ENCODE measurements at places on chromosomes 6 and 20. TPM values are rescaled to one million over a fixed set of nuclear protein-coding genes. Genes with fewer than 3 reads are reported as not detected.

Gene PRICKLE4
- 0.88 TPM for total RNA-seq

GRCh38 chr20:24146231-24146634 lies 157.7 kb upstream of the GGTLC1 start:
- H3K27ac ChIP-seq, result no peak overlapping the region
- DNase-seq, result no peak
- H3K4me3 ChIP-seq, result no peak overlapping the region
- H3K4me1 ChIP-seq, result no peaks in the 10 kb centered on the region
- no peaks in the 10 kb centered on the region for H3K36me3 ChIP-seq

Gene PPP1R14C
- 116 TPM for total RNA-seq

- peaks cover 8% of the 10 kb centered on the region for H3K27me3 ChIP-seq
- no peaks in the 10 kb centered on the region for H3K36me3 ChIP-seq
- peak overlapping the region; percentile 96 for H3K27ac ChIP-seq
- H3K4me1 ChIP-seq, result peaks cover 65% of the 10 kb centered on the region
- H3K4me3 ChIP-seq, result peak overlapping the region; percentile 79
Measured at GRCh38 chr6:46014511-46015118, 1.0 kb downstream of the CLIC5 start.

- no peaks in the 10 kb centered on the region for H3K27me3 ChIP-seq
- no peak overlapping the region for H3K4me3 ChIP-seq
- H3K36me3 ChIP-seq, result peaks cover 66% of the 10 kb centered on the region
- H3K4me1 ChIP-seq, result peaks cover 23% of the 10 kb centered on the region
- no peak for DNase-seq
Measured at GRCh38 chr6:112180095-112180820, 74.1 kb downstream of the LAMA4 start.

GRCh38 chr20:40986774-40987173 lies 41.8 kb upstream of the TOP1 start:
- peaks cover 10% of the 10 kb centered on the region for H3K4me1 ChIP-seq
- DNase-seq, result no peak
- no peaks in the 10 kb centered on the region for H3K36me3 ChIP-seq
- no peak overlapping the region for H3K27ac ChIP-seq
- no peak overlapping the region for H3K4me3 ChIP-seq

GRCh38 chr6:105045526-105045925 lies 88.6 kb downstream of the LIN28B start:
- no peak for DNase-seq
- H3K4me1 ChIP-seq, result no peaks in the 10 kb centered on the region
- H3K4me3 ChIP-seq, result no peak overlapping the region

Gene IRF4
- 0.22 TPM for total RNA-seq

DNA sequence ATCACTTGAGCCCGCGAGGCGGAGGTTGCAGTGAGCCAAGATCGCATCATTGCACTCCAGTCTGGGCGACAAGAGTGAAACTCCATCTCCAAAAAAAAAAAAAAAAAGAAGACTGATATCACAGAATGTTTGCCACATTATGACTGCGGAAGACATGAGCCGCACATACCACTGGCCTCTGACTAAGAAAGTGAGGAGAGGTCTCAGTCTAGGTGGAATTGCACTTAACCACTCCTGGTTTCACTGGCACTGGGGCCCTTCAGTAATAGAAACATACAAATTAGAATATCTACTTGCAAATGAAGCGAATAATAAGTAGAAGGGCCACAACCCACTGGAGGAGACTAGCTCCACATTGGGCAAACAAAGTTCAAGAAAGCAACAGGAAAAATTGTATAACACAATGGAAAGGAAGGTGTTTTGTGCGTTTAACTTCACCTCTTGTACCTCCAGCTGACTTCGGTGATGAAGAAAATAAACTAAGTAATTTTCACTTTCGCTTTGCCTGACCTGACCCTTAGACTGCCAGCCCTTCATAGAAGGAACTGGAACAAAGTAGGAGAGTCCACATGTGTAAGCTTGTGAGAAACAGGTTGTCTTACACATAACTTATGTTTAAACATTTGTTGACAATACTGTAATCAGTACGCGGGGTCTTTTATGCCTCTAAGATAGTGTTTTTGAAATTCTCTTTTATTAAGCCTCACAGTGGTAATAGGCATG lies 147.5 kb upstream of the TSHZ2 start:
- H3K27me3 ChIP-seq, result no peaks in the 10 kb centered on the region
- no peaks in the 10 kb centered on the region for H3K4me1 ChIP-seq
- H3K36me3 ChIP-seq, result no peaks in the 10 kb centered on the region
- no peak for DNase-seq

DNA sequence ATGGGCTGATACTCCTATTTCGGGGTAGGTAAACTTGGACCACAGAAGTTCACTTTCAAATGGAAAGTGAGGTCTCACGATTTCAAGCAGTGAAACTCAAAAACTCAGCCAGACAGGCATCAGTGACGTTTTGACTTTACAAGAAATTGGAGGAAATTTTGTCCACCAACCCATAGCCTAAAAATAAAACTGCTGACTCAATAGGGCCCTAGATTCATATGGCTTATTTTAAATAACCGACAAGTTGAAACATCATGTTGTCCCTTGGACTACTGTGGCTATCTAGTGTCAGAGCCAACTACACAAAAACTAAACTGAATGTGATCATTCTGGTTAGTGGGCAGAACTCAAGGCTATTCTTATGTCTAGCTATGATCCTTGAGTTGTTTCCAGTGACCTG lies 486.3 kb downstream of the GRIK2 start:
- H3K27ac ChIP-seq, result no peak overlapping the region
- no peaks in the 10 kb centered on the region for H3K27me3 ChIP-seq
- H3K4me1 ChIP-seq, result no peaks in the 10 kb centered on the region
- no peak for DNase-seq
- H3K36me3 ChIP-seq, result no peaks in the 10 kb centered on the region

Gene PGC
- total RNA-seq, result not detected

DNA sequence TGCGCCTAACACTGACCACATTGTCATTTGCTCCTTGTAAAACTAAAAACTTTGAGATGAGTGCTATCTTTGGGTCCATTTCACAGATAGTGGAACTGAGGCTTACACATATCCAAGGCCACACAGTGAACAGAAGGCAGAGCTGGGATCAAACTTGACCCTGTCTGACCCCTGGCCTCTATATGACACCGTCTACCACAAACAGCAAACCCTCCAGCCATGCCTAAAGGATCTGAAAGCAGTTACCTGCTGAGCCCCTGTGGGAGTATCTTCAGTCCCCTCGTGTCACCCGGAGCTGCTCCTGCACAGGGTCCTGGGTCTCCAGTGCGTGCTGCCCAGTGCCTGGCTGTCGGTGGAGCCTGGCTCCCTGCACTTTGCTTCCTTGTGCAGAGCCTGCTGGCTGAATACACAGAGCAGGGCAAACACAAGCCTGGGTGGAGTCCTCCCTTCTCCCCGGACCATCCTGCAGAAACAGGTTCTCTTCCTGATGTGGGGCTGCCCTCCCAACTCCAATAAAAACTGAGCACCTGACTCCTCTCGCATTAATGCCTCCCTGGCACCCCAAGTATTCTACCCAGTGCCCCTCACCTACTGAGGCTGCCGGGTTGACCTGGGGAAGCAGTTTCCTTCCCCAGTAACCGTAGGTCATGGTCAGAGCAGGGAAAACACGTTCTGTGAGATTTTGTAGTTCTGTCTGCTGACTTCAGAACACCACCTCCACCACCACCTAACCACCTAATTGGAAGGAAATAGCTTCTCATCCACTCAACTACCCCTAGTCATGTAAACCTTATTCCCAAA lies at the start of gene BCAS1:
Gene BCAS1 (minus strand): TSS at position 408 of the 801 bp plus-strand sequence. CDS start 11,876 bp downstream, outside the sequence.
- DNase-seq, result no peak
- H3K27me3 ChIP-seq, result peaks cover 12% of the 10 kb centered on the region
- H3K4me3 ChIP-seq, result no peak within 1 kb of the TSS
- H3K27ac ChIP-seq, result no peak within 1 kb of the TSS
- no peaks in the 10 kb centered on the region for H3K4me1 ChIP-seq
- H3K36me3 ChIP-seq, result no peaks in the 10 kb centered on the region

Gene ENPP3
- total RNA-seq, result 0.14 TPM

- no peaks in the 10 kb centered on the region for H3K4me1 ChIP-seq
- no peak for DNase-seq
- H3K27me3 ChIP-seq, result peaks cover 43% of the 10 kb centered on the region
- H3K27ac ChIP-seq, result no peak overlapping the region
- no peaks in the 10 kb centered on the region for H3K36me3 ChIP-seq
Measured at GRCh38 chr20:56765172-56766073, 136.3 kb downstream of the TFAP2C start.

DNA sequence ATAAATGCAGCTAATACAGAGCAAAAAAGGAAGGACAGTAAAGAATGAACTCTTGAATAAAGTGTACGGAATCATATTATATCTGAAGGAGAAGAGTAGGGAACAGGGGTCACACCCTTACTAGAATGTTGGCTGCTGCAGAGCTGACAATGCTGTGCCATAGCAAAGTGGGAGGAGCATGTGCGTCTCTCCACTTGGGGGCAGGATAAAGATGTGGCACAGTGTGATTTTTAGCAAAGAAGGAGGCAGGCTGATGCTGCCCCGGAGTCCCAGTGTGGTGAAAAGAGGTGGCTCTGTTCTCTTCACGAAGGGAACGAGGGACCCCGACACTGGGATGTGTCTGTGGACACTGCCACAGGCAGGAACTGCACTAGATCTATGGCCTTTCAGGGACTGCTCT lies 67.5 kb downstream of the INSM1 start:
- no peak overlapping the region for H3K27ac ChIP-seq
- DNase-seq, result no peak
- no peaks in the 10 kb centered on the region for H3K36me3 ChIP-seq
- H3K4me3 ChIP-seq, result no peak overlapping the region
- no peaks in the 10 kb centered on the region for H3K27me3 ChIP-seq

Gene CAPN11
- 0.25 TPM for total RNA-seq

DNA sequence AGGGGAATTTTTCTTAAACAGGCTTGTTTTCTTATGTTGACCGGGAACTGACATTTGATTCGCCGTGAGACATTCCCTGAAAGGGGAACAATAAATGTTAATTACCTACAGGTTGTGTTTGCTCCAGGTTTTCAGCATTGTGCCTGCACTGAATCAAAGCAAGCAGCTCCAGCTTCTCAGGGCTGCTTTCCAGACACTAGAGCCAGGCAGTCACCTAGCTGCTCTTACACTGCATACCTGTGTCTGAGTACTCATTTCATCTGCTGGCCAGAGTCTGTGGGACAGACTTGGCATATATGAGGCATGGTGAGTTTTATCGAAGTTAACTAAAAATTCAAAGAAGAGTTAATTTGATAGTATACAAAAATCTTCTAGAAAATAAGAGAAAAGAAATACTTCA lies 951.8 kb upstream of the MAP3K7 start:
- H3K4me3 ChIP-seq, result no peak overlapping the region
- H3K4me1 ChIP-seq, result no peaks in the 10 kb centered on the region
- no peak for DNase-seq
- no peaks in the 10 kb centered on the region for H3K27me3 ChIP-seq
- no peak overlapping the region for H3K27ac ChIP-seq
- H3K36me3 ChIP-seq, result no peaks in the 10 kb centered on the region

- DNase-seq, result no peak
- no peak overlapping the region for H3K27ac ChIP-seq
- no peaks in the 10 kb centered on the region for H3K4me1 ChIP-seq
- H3K36me3 ChIP-seq, result no peaks in the 10 kb centered on the region
Measured at GRCh38 chr6:9675122-9675521, 739.8 kb downstream of the TFAP2A start.

- H3K4me3 ChIP-seq, result peak overlapping the region; percentile 55
- H3K27me3 ChIP-seq, result no peaks in the 10 kb centered on the region
- H3K36me3 ChIP-seq, result no peaks in the 10 kb centered on the region
- H3K4me1 ChIP-seq, result peaks cover 19% of the 10 kb centered on the region
Measured at GRCh38 chr6:167644412-167645132, 182.1 kb upstream of the AFDN start.

Gene CRISP2
- total RNA-seq, result not detected

Gene RAB44
- 0.05 TPM for total RNA-seq

DNA sequence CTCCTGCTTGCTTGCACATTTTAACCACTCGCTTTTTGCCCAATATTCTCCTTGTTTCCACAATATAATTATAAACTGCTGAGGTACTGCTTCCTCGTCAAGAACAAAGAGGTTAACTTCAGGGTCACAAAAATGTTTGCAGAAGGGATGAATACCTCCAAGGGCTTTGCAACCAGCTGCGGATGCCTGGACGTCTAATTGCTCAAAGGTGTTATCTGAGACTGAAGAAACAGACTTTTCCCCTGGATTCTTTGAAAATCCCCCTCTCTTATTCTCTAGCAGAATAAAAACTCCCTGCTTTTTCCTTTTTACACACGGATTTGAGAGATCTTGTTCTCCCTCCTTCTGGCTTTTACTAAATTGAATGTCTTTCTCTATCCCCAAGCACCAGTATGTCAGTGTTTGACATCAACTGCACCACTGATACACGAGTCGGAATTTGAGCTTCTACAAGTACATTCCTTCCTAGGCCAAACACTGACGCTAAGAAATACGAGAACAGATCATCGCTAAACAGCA lies 336 bp upstream of the SMPDL3A start:
- H3K4me3 ChIP-seq, result peak overlapping the region; percentile 86
- no peaks in the 10 kb centered on the region for H3K27me3 ChIP-seq
- DNase-seq, result no peak
- H3K4me1 ChIP-seq, result peaks cover 30% of the 10 kb centered on the region
- no peaks in the 10 kb centered on the region for H3K36me3 ChIP-seq

Gene SPATA25
- 2.4 TPM for total RNA-seq

DNA sequence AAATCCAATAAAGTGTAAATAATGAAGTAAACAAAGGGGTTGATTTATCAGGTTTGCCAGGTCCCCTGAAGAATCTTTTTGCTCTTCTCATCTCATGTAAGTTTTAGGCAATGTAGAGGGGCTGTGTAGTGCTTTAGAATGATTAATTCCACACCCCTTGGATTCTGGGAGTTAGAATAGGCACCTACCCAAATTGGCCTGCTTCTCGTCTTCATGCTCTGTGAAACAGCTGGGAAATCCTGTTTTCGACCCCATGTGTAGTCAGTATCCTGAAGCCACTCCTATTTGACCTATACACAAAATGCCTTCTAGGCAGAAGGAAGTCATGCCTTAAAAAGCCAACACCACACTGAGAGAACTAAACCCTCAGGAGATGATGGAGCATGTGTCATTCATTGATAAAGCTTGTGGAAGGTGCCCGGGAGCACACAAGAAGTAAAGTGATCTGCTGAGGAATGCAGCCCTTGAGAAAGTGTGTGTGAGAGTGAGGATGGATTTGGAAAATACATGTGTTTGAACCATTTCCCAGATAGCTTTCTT lies 170.9 kb downstream of the KLHL32 start:
- no peaks in the 10 kb centered on the region for H3K27me3 ChIP-seq
- no peak overlapping the region for H3K27ac ChIP-seq
- peaks cover 10% of the 10 kb centered on the region for H3K4me1 ChIP-seq
- no peaks in the 10 kb centered on the region for H3K36me3 ChIP-seq
- DNase-seq, result no peak

DNA sequence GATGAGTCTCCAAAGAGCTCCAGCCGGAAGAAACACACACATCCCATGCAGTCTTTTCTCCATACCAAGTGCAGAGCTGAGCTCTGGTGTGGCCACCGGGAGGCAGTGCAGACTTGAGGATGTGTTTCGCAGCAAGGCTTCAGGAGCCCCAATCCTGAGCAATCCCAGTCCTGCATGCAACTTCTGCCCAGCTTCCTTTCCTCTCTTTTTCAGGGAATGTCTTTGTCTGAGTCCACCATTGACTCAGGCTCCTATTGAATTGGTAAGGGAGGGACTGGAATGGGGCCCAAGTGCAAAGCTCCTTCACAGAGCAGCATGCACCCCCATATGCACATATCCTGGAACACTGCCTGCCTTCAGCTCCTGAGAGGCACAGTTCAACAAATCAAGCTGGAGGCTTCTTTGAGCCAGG lies 50.5 kb upstream of the ASIP start:
- H3K27ac ChIP-seq, result no peak overlapping the region
- H3K4me3 ChIP-seq, result no peak overlapping the region
- peaks cover 11% of the 10 kb centered on the region for H3K27me3 ChIP-seq
- H3K36me3 ChIP-seq, result no peaks in the 10 kb centered on the region
- H3K4me1 ChIP-seq, result peaks cover 6% of the 10 kb centered on the region
- DNase-seq, result peak; percentile 45

Measured in left ventricle myocardium inferior (tissue), 1 donor.